ENCODE measurements at places on chromosomes 3 and 15. TPM values are rescaled to one million over a fixed set of nuclear protein-coding genes. Genes with fewer than 3 reads are reported as not detected.
A peak's percentile ranks its signal among the peaks of the same experiment; 100 is the strongest.

- no peak overlapping the region for H3K27ac ChIP-seq
- peak; percentile 91 for DNase-seq
- H3K4me3 ChIP-seq = no peak overlapping the region
- H3K4me1 ChIP-seq = no peaks in the 10 kb centered on the region
- H3K27me3 ChIP-seq = no peaks in the 10 kb centered on the region
Observed at GRCh38 chr3:142276781-142277180, 51.4 kb upstream of the GK5 start.

DNA sequence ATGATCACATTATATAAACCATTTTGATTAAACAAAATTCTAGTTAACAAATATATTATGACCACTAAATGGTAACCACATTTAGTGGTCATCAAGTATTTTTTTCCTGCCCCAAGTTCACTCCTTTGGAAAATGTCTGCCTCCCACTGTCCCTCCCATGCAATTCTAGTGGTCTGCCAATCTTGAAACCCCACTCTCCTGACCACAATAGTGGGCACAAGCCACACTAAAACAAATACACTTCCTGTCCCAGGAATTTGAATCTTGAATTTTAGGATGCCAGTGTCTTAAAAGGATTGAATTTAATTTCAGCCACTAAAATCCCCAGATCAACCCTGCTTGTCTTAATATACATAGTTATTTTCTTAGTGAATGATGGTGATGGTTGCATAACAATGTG lies 14.0 kb upstream of the GPR156 start:
- no peaks in the 10 kb centered on the region for H3K36me3 ChIP-seq
- H3K4me3 ChIP-seq = no peak overlapping the region
- H3K4me1 ChIP-seq = no peaks in the 10 kb centered on the region
- DNase-seq = no peak
- H3K27ac ChIP-seq = no peak overlapping the region
- H3K27me3 ChIP-seq = no peaks in the 10 kb centered on the region

Gene EIF4A2
- polyA plus RNA-seq = 359 TPM

GRCh38 chr3:191331388-191331787 lies 1.1 kb upstream of the UTS2B start:
- no peaks in the 10 kb centered on the region for H3K27me3 ChIP-seq
- H3K27ac ChIP-seq = peak overlapping the region; percentile 94
- H3K4me3 ChIP-seq = peak overlapping the region; percentile 89
- H3K4me1 ChIP-seq = peaks cover 18% of the 10 kb centered on the region
- no peaks in the 10 kb centered on the region for H3K36me3 ChIP-seq

DNA sequence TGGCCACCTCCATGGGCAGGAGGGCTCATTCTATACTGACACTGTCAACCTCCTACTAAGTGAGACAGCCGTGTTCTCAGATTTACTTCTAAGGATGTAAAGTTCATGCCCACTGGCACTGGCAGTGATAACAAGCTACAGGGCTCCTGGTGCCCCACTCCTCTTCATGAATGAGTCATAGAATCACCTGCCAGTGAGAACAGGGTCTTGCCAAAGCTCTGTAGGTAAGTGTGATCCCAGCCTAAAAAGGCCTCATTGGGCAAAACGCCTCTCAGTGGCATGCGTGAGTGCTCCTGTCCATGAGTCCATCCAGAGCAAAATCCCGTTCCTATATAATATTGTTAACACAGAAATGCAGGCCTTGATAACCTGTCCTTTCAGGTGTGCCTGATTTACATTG lies 17.4 kb downstream of the PXYLP1 start:
- DNase-seq = no peak
- no peak overlapping the region for H3K4me3 ChIP-seq
- no peak overlapping the region for H3K27ac ChIP-seq
- no peaks in the 10 kb centered on the region for H3K4me1 ChIP-seq
- H3K36me3 ChIP-seq = no peaks in the 10 kb centered on the region

Gene BFSP2
- polyA plus RNA-seq = not detected

Gene NPAP1
- polyA plus RNA-seq = 0.22 TPM

DNA sequence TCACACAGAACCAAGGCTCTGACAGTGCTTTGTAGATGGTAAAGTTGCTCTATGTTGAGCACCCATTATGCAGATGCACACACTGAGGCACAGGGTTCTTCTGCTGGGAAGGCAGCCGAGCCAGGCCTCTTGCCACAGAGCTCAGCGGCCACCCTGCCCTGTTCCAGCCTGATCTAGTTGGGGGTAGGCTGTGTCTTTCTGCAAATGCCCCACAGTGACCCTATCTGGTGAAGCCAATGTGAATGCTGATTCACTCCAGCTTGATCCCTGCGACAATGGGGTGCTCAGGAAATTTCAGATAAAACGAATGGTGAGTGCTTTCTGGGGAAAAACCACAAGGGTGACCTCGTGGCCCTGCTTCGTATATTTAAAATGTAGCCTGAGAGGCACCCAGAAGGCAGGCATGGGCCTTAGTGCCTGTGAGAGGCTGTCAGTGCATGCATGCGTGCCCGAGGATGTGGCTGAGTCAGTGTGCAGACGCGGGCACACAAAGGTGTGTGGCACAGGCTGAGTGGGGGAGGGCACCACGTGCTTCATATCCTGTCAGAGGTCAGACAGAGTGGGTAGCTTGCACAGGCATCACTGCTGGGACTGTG lies 85.7 kb downstream of the ATP2B2 start:
- no peak overlapping the region for H3K27ac ChIP-seq
- H3K27me3 ChIP-seq = no peaks in the 10 kb centered on the region
- H3K4me1 ChIP-seq = no peaks in the 10 kb centered on the region
- no peak overlapping the region for H3K4me3 ChIP-seq
- DNase-seq = no peak

GRCh38 chr3:124516333-124516732 lies 213.9 kb upstream of the UMPS start:
- H3K36me3 ChIP-seq = no peaks in the 10 kb centered on the region
- no peak overlapping the region for H3K4me3 ChIP-seq
- no peak for DNase-seq
- H3K27ac ChIP-seq = no peak overlapping the region
- no peaks in the 10 kb centered on the region for H3K4me1 ChIP-seq
- H3K27me3 ChIP-seq = no peaks in the 10 kb centered on the region

Gene GATM
- 25.6 TPM for polyA plus RNA-seq

Gene RHOV
- polyA plus RNA-seq = 1.5 TPM

GRCh38 chr3:17045705-17046104 lies 160.9 kb downstream of the PLCL2 start:
- no peak overlapping the region for H3K27ac ChIP-seq
- H3K27me3 ChIP-seq = no peaks in the 10 kb centered on the region
- peaks cover 15% of the 10 kb centered on the region for H3K4me1 ChIP-seq

GRCh38 chr3:59027607-59028006 lies 22.2 kb downstream of the CFAP20DC start:
- DNase-seq = no peak
- no peak overlapping the region for H3K4me3 ChIP-seq
- no peaks in the 10 kb centered on the region for H3K27me3 ChIP-seq
- H3K4me1 ChIP-seq = peaks cover 17% of the 10 kb centered on the region

Gene BTLA
- polyA plus RNA-seq = not detected

All from cardiac muscle cell (in vitro differentiated cells and primary cell).